Heart left ventricle (tissue), 16 donors: ENCODE measurements at places on chromosomes 3 and 15. TPM values are rescaled to one million over a fixed set of nuclear protein-coding genes. Genes with fewer than 3 reads are reported as not detected.

Gene DPPA2
- polyA plus RNA-seq = not detected

Gene RARRES1
- 3.6 TPM for polyA plus RNA-seq

Gene CHRM5
- polyA plus RNA-seq = not detected

Gene FMN1
- polyA plus RNA-seq = 0.91 TPM

DNA sequence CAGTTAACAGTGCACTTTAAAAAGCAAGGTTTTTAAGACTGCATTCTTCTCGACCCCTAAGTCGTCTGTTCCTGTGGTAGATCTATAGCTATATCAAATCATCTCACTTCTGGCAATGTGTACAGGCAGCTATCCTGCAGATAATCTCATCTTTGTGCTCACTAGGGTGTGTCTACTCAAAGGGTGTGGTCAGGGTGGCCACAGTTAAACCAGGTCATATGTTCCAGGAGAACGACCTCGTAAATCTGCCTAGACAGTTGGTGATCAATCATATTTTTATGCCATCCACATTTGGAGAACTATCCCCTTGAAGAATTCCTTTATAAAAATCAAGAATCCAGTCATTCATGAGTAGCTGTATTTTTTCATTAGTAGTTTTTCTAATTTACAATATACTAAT, 3.0 kb downstream of the VEPH1 start:
- no peak overlapping the region for H3K27ac ChIP-seq
- no peaks in the 10 kb centered on the region for H3K4me1 ChIP-seq
- peak overlapping the region; percentile 52 for H3K4me3 ChIP-seq
- DNase-seq = no peak

- H3K36me3 ChIP-seq = no peaks in the 10 kb centered on the region
- H3K27ac ChIP-seq = no peak overlapping the region
- H3K27me3 ChIP-seq = no peaks in the 10 kb centered on the region
- no peaks in the 10 kb centered on the region for H3K4me1 ChIP-seq
- no peak for DNase-seq
These were observed 45.7 kb downstream of the MORC1 start for GRCh38 chr3:109072194-109072593.

- no peaks in the 10 kb centered on the region for H3K4me1 ChIP-seq
- H3K27me3 ChIP-seq = no peaks in the 10 kb centered on the region
- no peak overlapping the region for H3K4me3 ChIP-seq
- H3K36me3 ChIP-seq = no peaks in the 10 kb centered on the region
These were observed 28.9 kb downstream of the FBXW12 start for GRCh38 chr3:48400824-48401433.

GRCh38 chr3:190036631-190037030, 84.1 kb downstream of the P3H2 start:
- H3K36me3 ChIP-seq = no peaks in the 10 kb centered on the region
- H3K4me1 ChIP-seq = peaks cover 10% of the 10 kb centered on the region
- H3K4me3 ChIP-seq = no peak overlapping the region
- no peak overlapping the region for H3K27ac ChIP-seq

DNA sequence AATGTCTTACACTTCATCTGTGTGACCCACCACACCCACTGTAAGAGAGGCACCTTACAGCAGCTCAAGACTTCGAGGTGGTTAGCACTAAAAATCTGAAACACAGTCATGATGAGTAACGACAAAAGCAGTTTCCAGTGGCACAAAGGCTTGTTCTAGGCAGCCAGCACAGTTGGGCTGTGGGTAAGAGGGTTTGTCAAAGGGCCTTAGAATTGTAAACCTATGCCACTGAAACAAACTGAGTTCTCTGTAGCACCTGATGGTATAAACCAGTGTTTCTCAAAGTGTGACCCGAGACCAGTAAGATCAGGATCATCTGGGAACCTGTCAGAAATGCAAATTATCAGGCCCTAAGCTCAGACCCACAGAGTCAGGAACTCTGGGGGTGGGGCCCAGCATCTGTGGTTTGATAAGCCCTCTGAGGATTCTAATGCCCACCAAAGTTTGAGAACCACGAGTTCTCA, 36.5 kb downstream of the DAPK2 start:
- H3K36me3 ChIP-seq = no peaks in the 10 kb centered on the region
- peak overlapping the region; percentile 24 for H3K27ac ChIP-seq
- peaks cover 50% of the 10 kb centered on the region for H3K4me1 ChIP-seq
- H3K27me3 ChIP-seq = no peaks in the 10 kb centered on the region
- DNase-seq = no peak
